IPS-NIHi11 (cell line): ENCODE measurements at places on chromosomes 4 and X.

DNA sequence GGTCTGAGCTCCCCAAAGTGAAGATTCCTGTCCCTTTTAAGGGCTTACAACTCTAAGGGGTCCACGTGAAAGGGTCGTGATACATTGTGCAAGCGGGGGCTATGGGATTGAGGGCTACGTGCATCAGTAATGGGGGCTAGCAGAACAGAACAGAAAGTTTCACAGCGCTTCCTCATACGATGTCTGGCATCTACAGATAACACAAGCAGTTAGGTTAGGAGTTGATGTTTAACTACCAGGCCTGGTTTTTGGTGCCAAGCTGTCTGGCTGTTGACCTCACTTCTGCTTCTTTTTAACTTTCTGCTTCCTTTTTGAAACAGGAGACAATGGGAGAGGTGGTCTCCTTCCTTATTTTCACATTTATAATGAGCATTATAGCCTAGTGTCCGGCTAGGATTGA, 368.6 kb upstream of the CXorf51A start:
- DNase-seq, result no peak

DNA sequence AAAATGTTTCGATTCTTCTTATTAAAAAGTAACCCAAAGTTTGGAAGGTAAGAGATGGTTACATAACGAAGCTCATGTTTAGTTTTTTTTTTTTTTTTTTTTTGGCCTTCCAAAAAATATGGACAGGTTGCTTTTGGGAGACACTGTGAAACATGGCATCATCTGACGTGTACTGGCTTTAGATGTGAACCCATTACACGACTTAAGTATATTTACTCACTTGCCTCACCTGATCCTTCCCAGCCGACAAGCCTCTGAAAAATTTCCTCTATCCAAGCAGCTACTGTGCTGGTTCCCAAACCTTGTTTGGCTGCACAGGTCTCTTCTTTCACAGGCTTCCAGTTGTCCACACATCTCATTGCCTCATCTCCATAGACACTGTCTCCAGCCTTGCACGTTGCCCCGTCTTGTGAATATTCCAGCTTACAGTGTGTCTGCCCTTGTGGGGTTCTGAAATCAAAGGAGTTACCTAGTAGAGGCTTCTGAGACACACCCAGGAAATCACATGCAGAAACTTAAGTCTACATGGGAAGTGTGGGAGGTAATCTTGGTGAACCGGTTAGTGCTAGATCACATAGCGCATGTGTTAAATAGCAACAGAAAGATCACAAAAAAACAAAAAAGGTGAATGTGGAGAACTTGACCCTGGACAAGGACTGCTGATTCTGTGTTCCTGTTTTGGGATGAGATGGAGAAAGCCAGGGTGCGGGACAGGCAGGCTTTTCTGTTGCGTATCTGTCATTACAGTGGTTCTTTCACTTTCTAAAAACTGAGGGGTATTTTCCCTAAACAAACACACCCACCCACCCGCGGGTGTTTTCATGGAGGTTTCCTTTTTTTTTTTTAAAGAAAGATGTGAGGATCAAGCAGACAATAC, 328.6 kb downstream of the ARHGAP10 start:
- no peak for DNase-seq

DNA sequence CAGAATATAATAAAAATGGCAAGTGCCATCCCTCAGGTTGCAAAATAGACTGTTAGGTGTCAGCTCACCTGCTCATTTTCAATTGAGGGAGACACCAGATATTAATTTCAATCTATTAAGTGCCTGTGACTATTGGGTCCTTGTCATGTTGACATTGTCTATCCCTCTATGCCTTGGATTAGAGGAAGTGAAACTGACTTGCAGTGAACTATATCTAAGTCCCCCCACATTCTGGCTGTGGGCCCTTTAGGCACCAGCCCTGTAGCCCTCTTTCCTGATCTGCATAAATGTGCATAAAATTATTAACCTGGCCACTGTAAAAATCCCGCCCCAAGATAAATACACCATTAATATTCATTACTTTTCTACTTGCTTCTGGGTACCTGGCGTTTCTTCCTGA, 293.0 kb upstream of the CLNK start:
- no peak for DNase-seq

DNA sequence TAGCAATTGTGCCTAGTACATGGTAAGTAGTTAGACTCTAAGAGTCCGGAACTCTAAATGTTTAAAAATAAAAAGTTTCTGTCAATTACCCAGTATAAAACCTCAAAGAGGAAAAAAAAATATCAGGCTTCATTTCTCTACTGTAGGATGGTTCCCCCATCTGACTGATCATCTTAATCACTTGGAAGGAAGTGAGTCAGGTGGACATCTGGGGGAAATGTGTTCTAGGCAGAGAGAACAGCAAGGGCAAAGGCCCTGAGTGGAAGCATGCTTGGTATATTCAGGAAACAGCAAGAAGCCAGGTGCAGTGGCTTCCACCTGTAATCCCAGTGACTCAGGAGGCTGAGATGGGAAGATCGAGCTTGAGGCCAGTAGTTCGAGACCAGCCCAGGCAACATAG, 2.9 kb upstream of the EIF1AX start:
- DNase-seq, result no peak

- no peak for DNase-seq
Measured at GRCh38 chr4:113556382-113557134, 205.0 kb downstream of the CAMK2D start.

GRCh38 chrX:9064694-9065093, 30.8 kb upstream of the FAM9B start:
- DNase-seq, result no peak

DNA sequence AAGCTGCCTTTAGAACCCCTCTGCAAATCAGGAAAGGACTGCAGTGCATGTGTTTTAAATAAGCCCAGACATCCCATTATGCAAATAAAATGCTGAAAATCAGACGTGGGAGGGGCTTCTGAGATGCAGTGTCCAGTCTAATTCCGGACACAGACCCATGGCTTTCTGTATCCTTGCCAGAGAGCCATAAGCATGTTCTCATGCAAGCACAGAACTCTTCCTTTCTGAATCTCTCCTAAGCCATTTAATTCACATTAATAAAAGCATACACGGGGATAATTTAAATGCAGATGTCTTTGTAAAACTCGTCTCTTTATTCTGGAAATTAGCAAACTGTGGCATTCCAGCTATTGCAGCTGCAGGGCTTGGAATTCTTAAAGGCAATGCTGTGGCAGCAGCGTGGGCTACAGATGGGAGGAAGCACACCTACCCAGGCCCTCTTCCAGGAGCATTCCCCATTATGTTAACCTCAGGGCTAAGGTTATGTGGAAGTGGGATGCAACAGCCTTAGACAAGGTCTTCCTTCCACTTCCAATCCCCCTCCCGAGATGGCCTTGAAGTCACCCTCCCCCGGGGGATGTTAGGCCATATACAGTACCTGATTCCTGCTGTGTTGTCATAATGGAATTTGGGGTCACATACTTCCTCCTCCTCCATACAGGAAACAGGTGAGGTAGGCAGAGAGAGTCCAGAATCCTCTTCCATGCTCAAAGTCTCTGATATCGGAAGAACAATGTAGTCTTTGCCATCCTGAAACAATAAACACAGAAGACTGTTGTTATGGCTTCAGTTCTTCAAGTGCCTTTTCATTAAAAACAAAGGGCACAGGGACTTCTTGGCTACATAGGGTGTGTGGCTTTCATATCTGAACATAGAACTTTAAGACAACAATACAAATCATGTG, 38.1 kb downstream of the KDR start:
- DNase-seq, result peak; percentile 11

- DNase-seq, result no peak
Measured at GRCh38 chr4:3706111-3706511, 60.1 kb upstream of the ADRA2C start.

- DNase-seq, result no peak
Measured at GRCh38 chrX:13468096-13468495, 101.3 kb upstream of the EGFL6 start.

DNA sequence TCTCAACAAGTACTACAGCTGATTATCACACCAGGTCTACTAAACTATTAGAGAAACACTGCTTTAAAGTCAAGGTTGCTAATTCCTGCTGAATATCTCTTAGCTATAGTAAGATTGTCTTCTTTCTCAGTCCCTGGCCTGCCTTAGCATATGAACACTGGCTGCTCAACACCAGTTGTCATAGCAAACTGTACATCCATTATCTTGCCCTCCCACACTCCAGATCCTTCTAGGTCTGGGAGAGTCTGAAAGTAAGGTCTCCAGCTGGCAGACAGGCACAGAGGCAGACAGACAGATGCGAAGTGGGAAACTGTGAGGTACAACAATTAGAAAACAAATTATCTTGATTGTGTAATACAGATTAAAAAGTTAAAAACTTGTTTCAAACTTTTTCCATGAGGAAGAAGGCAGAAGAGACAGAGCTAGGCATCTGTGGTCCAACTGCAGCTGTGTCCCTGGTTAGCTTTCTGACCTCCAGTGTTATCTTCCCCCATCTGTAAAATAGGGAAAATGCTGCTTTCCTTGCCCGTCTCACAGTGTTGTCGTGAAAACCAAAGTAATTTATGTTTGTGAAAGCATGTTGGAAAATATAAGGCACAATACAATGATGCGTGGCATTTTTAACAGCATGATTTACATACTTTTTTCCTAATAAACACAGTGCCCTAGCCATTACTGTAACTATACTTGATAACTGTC, 133.8 kb downstream of the KLHL13 start:
- no peak for DNase-seq
